Caki2 (cell line): ENCODE measurements at places on chromosomes 5 and 9. TPM values are rescaled to one million over a fixed set of nuclear protein-coding genes. Genes with fewer than 3 reads are reported as not detected.

- no peak for DNase-seq
Measured at GRCh38 chr9:94768766-94769165, 42.3 kb downstream of the AOPEP start.

DNA sequence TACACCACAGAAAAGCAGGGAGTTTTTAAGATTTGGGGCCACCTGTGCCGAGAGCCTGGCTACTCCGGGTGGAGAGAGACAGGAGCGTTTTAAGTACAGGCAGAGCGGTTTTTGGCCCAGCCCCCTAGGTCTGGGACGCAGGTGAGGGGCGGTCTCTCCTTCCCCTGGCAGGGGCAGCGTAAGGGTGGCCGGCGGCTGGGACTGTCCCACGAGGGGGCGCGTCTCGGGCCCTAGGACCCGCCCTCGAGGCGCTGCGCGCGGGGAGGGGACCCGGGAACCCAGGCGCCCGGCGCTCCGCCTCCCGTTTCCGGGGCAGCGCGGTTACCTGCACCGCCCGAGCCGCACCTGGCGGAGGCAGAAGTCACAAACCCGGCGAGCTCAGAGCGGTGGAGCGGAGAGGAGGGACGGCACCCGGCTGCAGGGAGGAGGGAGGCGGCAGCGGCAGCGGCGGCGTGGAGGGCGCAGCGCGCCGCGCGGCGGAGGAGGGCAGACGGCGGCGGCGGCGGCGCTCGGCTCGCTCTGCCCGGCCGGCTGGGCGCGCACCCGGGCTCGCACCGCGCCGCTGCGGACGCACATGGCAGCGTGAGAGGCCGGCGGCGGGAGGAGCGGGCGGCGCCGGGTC lies at the start of gene WWC1:
Gene WWC1 (plus strand): TSS at position 304 of the 622 bp plus-strand sequence. CDS start 508 bp downstream, outside the sequence.
- peak; percentile 96 for DNase-seq

DNA sequence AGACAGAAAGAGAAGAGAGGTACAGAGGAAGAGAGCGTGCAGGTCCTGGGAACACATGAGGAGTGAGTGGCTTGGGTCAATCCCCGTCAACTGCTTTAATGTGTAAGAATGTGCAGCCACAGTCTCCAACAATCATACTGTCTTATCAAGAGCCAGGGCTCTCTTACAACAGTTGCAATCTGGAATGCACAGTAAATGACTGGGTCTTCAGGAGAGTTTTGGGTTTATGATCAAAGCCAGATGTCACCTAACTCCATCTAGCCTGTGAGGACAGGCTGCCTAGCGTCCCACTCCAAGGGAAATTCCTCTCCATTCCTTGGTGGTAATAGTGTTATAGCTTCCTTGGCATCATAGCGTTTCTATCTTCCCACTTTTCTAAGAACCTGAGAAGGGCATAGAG lies 75.0 kb upstream of the TRIO start:
- no peak for DNase-seq

STOML2 gene
- 187 and 211 TPM in 2 replicates for total RNA-seq

DNA sequence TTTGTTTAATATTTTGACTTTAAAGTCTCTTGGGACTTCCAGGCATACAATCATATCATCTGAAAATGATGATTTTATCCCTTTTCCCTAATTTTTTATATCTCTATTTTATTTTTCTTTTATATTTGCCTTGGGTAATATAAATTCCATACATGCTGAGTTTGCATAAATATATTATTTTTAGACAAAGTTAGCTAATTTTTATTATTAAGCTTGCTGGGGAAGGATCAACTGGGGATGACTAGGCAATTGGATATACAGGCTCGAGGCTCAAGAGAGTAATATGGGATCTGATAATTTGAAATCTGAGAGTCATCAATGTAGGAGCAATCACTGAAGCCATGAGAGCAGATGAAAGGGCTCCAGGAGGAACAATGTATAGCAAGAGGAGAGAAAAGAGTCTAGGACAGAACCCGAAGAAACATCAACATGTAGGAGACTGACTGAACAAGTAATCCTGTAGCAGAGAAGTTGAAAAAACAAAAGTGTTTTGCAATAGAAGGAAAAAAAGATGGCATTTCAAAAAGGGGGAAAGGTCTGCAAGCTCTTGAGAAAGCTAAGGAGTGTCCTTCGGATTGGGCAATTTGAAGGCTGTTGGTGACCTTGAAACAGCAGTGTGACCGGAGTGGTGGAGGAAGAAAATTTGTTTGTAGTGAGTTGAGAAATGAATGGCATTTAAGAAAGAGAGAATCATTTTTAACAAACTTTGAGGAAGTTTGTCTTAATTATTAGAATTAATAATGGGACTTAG lies 17.0 kb upstream of the RHOBTB3 start:
- DNase-seq: no peak

GRCh38 chr9:35748858-35749514 lies at the start of the genes GBA2 and RGP1:
TSS of gene GBA2 (minus strand) at chr9:35749228. CDS start at chr9:35748704, 524 bp downstream.
TSS of gene RGP1 (plus strand) at chr9:35749287. CDS start at chr9:35749756, 469 bp downstream.
- peak; percentile 70 for DNase-seq

GRCh38 chr5:73853091-73853490 lies 227.1 kb downstream of the ARHGEF28 start:
- peak; percentile 64 for DNase-seq

- DNase-seq: peak; percentile 25
Measured at GRCh38 chr9:117073539-117074341, 341.1 kb downstream of the ASTN2 start.

FGF10 gene
- not detected in 2 replicates for total RNA-seq

NUTM2G gene
- total RNA-seq: not detected in 2 replicates

- DNase-seq: no peak
Measured at GRCh38 chr5:95543017-95543705, 11.6 kb downstream of the SKIC3 start.

GRCh38 chr5:175860531-175861045 lies 10.8 kb upstream of the CPLX2 start:
- DNase-seq: peak; percentile 56

DNA sequence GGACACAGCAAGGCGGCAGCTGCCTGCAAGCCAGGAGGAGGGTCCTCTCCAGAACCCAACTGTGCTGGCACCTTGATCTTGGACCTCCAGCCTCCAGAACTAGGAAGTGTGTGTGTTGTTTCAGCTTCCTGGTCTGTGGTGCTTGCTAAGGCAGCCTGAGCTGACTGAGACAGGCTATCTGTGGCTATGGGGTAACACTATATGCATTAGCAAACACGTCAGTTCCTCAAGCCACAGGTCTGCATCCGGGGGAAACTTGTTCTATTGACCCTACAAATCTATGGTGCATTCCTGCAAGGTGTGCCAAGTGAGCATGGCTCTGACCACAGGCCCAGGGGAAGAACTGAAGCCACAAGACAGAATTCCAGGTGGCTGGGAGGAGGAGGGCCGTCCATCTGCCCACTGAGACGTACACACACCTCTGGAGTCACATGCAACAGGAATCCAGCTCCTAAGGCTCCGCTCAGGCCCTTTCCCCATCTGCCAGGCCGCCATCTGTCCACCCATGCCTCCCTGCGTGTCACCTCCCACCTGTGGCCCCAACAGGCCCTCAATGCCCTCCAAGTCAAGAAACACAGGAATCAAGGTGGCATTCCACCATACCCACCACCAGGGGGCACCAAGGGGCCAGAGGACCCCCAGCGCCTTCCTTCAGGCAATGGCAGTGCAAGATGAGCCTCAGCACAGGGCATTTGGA lies 174.9 kb downstream of the ROR2 start:
- peak; percentile 60 for DNase-seq

DNA sequence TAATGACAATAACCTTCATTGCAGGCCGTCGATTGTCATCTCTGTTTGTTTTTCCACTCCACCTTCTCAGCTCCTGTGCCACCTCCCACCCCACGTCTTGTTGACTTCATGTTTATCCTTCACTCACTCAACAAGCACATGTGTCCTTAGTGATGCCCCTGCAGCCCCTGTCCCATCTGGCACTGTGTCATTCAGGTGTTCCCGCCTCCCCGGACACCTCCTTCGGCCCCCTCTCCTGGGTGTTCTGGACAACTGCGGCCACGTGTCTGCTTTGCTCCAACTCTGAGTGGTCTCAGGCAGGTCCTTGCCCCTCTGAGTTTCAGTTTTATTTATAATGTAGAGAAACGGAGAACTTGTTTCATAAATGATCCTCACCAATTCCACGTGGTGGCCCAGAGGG lies 91.0 kb upstream of the COL5A1 start:
- no peak for DNase-seq

DNA sequence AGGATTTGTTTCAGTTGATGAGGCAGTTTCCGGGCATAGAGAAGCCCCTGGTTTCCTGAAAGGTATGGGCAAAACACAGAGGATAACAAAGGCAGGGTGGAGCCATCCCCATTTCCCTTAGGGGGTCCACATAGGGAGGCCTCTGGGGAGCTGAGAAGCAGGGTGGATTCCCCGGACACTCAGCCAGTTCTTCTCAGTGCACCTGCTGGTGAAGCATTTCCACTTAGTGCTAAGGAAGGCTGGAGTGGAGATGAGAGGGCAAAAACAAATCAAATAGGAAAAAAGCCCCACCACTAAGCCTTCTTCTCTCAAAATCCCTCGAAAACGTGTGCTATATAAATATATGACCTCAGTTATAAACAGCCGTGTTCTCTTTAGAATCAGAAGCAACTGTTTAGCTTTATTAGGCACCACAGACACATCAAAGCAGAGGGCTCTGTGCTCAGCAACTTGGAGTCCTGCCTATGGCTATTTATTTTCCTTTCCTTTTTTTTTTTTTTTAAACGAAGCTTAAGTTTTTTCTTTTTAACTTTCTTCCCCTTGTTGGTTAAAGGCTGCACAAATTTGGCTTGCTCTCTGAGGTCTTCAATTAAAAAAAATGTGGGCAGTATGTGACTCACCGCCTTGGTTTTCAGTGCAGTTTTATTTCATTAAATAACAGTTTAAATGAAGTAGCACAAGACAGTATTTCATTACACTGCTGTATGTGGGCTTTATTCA lies 67.7 kb downstream of the PRDM6 start:
- no peak for DNase-seq

- no peak for DNase-seq
Measured at GRCh38 chr9:6711403-6711802, 46.4 kb upstream of the KDM4C start.

DNA sequence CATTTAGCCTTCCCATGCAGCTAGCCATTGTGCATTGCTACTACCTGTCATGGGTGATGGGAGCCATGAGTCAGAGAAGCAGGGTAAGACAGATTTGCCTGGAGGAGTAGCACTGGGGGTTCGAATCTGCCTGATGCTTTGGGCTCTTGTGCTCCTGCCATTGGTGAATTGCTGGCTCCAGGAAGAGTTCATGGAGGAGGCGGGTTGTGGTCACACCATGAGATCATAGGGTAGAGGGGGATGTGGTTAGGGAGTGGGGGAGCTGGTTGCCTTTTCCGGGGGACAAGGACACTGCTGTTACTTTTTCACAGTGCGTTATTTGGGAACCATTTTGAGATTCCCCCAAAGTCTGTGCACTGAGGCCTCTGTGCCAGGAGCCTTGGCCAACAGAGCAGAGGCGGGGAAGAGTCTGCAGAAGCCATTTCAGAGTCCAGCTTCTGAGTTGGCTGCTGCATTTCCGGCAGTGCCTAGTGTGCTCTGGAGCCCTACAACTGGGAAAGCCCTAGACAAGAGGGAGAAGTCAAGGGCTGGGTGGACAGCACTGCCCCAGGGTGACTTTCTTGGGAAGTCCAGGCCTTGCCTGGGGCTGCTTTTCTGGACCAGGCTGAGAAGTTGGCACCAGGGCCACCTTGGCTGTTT lies 6.2 kb downstream of the ANGPTL2 start:
- DNase-seq: no peak

GRCh38 chr5:135376961-135377624 lies 21.9 kb downstream of the MACROH2A1 start:
- no peak for DNase-seq

DNA sequence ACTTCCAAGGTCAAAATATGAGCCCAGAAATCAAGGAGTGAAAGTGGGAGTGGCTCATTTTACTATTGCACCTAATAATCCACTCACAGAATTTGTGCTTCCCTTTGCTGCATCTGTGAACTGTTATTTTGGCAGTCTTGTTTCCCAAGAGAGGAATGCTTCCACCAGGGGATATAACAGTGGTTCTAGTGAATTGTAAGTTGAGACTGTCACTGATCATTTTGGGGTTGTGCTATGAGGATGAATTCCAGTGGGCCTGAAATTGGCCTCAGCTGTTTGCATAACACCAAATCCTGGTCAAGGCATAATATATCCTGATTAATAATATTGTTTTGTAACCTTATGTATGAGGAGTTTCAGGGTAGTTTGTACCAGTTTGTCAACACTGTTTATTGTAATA lies 14.4 kb downstream of the FAM200C start:
- no peak for DNase-seq

ACER2 gene
- 1.7 and 1.9 TPM in 2 replicates for total RNA-seq

DNA sequence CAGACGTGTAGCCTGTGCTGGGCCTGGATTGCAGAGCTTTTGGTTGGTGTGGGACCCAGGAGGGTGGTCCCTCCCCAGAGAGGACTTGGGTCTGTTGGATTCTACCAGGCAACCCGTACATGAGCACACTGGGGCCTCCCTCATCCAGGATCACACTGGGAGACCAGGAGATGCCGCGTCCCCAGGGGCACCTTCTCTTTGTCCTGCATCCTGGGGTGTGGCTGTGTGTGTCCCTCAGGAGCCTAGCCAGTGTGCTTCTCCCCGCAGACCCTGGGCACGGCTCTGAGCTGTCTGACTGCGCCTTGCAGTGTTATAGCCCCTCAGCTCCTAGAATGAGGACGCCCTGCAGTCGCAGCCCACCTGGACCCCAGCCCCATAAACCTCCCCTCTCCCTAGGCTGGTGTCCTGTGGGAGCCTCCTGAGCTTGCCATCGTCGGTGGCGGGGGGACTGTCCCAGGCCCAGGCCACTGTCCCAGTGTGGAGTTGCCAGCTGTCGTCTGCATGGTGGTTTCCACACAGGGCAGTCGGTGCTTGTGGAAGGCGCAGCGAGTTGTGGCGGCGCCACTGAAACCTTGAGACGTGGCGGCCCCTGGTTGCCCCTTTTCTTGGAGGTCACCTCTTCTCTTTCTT lies 27.6 kb downstream of the CEP72 start:
- DNase-seq: no peak

DNA sequence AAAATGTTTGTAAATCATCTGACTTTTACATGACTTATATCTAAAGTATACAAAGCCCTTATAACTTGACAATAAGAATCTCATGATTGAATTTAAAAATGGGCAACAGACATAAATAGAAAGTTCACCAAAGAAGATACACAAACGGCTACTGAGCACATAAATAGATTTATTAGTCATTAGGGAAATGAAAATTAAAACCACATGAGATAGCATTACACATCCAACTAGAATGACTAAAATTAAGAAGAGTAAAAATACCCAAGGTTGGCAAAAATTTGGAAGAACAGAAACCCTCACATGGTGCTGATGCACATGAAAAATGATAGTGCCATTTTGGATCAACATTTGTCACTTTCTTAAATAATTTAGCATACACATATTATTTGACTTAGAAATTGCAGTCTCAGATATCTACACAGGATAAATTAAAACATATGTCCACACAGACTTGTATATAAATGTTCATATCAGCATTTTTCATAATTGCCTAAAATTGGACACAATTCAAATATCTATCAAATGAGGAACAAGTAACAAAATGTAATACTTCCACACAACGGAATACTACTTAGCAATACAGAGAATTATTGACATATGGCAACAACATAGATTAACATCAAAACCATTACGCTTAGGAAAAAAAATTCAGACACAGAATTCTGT lies 359.1 kb upstream of the DAB2 start:
- no peak for DNase-seq

- no peak for DNase-seq
Measured at GRCh38 chr9:3479514-3480352, 46.1 kb downstream of the RFX3 start.

- no peak for DNase-seq
Measured at GRCh38 chr5:50995285-50995942, 329.0 kb downstream of the PARP8 start.

- DNase-seq: peak; percentile 48
Measured at GRCh38 chr5:134874831-134875655, 872 bp downstream of the TXNDC15 start.
